ENCODE measurements at places on chromosomes 2 and 18. TPM values are rescaled to one million over a fixed set of nuclear protein-coding genes. Genes with fewer than 3 reads are reported as not detected.

ATOH8 gene
- total RNA-seq = 23.8 TPM

CDK15 gene
- not detected for total RNA-seq

ENOSF1 gene
- total RNA-seq = 28.9 TPM

DNA sequence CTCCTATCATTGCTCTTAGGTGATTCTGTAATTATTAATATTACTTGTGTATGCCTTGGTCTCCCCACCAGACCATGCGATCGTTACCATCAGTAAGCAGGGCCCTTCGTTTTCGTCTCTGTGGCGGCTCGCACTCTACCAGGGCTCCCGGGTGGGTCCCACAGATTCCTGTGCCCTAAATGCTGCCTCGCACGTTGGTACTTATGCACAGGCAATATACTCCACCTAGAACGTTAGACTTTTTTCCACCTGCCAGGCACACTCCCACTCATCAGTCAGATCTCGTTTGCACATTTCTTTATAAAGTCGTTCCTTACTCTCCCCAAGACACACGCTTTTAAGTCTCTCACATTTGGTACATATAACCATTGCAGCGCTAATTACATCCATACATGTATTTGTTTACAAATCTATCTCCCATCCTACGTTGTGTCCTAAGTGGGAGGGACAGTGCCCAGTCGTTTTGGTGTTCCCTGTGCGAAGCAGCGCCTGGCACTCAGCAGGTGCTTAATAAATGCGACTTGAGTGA lies 901 bp downstream of the FEZ2 start:
- DNase-seq = no peak

DNA sequence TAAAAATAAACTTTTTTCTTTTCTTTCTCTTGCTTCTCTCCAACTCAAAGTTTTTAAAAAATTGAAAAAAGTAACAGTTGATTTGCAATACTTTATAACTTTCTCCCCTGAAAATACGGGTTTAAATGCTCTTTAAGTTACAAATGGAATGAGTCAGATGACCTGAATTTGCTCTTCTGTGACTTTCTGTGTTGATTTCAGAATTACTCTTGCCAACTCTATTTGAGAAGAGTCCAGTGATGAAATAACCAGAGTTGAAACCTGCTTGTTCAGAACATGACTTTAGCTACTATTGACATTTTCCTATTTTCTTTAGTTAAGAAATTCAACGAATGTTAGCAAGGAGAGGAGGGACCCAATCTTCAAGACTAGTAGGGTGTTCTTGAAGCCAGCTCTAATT lies 146.1 kb upstream of the ZSWIM2 start:
- peak; percentile 29 for DNase-seq

LAMA3 gene
- total RNA-seq = 4.7 TPM

HOXD3 gene
- not detected for total RNA-seq

- DNase-seq = no peak
These were observed 375.0 kb downstream of the CTNNA2 start for GRCh38 chr2:79887747-79888374.

DNA sequence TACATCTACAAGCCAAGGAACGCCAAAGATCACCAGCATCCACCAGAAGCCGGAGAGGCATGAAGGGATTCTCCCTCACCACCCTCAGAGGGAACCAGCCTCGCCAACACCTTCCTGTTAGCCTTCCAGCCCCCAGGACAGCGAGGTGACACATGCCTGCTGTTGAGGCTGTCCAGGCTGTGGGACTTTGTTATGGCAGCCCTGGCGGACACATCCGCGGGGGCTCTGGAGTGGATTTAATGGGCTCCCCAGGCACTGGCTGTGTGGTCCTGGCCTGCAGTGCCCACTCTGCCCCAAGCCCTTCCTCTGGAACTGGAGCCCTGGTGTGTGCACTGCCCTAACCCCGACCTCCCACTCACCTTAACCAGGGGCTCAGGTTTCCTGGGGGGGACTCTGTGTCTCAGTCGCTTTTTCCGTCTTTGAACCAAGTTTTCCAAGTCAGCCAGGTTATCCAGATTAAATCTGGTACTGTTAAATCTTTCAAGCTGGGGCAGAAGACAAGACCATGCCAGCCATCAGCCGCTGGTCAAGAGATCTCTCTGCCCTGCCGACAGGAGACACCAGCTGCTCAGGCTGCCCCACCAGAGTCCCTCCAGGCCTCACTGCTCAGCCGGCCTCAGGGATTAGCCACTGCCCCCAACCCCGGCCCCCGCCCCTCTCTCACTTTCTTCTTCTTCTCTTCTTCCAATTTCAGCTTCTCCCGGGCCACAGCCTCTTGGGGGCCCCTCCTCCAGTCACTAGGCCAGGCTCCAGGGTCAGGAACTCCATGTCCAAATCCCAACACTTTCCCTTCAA lies 1.9 kb downstream of the ANKRD23 start:
- DNase-seq = no peak

- DNase-seq = no peak
These were observed 18.8 kb upstream of the CD207 start for GRCh38 chr2:70854411-70854810.

ROCK2 gene
- 77.8 TPM for total RNA-seq

DNA sequence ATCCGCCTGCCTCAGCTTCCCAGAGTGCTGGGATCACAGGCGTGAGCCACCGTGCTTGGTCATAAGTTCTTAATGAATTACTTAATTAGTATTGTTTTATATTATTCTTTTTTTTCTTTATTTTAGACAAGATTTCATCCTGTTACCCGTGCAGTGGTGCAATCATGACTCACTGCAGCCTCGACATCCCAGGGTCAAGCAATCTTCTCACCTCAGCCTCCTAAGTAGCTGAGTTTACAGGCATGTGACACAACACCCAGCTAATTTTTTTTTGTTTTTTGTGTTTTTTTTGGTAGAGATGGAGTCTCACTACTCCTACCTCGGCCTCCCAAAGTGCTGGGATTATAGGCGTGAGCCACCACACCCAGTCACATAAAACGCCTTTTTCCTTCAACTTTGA lies 17.3 kb downstream of the C2orf42 start:
- DNase-seq = no peak

GRCh38 chr2:235666213-235666781 lies 172.5 kb downstream of the AGAP1 start:
- DNase-seq = peak; percentile 51

ARL5A gene
- total RNA-seq = 63.0 TPM

MYO7B gene
- total RNA-seq = 1.5 TPM

GRCh38 chr2:95362486-95362885 lies 40.0 kb upstream of the FAHD2A start:
- DNase-seq = no peak

DNA sequence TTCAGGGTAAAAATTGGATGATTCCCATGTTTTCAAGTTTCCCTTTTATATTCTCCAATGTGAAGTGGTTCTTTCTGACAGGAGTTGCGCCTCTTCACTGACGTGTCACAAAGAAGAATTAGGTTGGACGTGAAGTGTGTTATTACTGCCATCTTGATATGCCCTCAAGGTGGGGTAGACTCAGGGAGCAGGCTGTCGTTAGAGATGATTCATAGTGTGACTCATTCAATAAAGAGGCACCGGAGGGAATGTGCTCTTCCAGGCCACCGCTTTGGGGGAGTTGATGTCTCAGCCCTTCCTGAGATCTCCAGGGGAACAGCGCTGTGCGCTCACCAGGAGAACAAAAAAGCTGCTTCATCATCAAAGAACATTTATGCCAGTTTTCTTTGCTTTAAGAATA lies 3.6 kb upstream of the DGKD start:
- peak; percentile 22 for DNase-seq

GRCh38 chr2:143801561-143801960 lies 672.3 kb downstream of the ARHGAP15 start:
- DNase-seq = no peak
